CD4-positive, alpha-beta memory T cell (primary cell): ENCODE measurements at places on chromosomes 1 and 21. TPM values are rescaled to one million over a fixed set of nuclear protein-coding genes. Genes with fewer than 3 reads are reported as not detected.

DNA sequence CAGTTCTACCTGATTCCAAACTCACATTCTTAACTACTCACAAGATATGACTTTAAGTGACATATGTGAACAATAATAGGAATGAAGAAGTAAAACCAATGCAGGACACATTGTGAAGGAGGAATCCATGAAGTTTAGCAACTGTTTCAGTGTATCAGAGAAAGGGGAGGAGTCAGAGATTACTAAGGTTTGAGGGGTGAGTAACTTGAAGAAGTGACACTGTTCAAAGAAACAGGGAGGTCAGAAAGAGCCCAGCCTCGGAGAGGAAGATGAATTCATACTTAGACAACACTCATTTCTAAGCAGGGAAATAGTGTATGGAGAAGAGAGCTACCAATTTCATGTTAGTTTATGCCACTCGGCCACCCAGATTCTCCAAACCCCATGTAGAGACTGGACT is 28.2 kb upstream of the RPF1 start:
- no peak for DNase-seq

GRCh38 chr1:2342384-2343022 is 48.9 kb downstream of the MORN1 start:
- no peak for DNase-seq

GRCh38 chr1:32380057-32380456 is 14.2 kb downstream of the BSDC1 start:
- no peak for DNase-seq

- no peak for DNase-seq
Measured at GRCh38 chr1:55402671-55403464, 187.7 kb upstream of the USP24 start.

The DMRTA2 gene
- not detected for total RNA-seq

The TOE1 gene
- 18.2 TPM for total RNA-seq
